Activated CD4-positive, alpha-beta T cell treated with anti-CD3 and anti-CD28 coated beads, Interleukin-2, amount 50 U/mL, for 4 hours (primary cell): ENCODE measurements at places on chromosomes 3 and 15.

GRCh38 chr3:71129611-71130431, 453.7 kb downstream of the FOXP1 start:
- no peak for DNase-seq

DNA sequence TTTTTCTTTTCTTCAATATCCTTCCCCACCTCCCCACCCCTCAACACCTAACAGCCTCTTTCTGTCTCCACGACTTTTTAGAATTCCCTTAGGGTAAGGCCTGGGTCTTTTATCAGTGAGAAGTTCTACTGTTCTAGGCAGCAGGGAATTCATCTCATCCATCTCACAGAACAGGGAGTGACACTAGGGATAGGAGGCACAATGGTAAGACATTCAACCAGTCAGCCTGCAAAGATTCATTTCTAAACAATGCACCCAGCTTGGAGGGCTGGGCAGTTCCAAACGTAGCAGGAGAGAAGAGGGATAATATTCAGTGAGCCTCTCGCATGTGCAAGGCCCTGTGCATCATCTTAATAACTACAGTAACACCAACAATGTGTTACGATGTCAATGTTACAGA, 43.6 kb downstream of the LRIG1 start:
- DNase-seq, result no peak

- DNase-seq, result no peak
These were observed 1.1 kb downstream of the ZBTB47 start for GRCh38 chr3:42654331-42655201.

DNA sequence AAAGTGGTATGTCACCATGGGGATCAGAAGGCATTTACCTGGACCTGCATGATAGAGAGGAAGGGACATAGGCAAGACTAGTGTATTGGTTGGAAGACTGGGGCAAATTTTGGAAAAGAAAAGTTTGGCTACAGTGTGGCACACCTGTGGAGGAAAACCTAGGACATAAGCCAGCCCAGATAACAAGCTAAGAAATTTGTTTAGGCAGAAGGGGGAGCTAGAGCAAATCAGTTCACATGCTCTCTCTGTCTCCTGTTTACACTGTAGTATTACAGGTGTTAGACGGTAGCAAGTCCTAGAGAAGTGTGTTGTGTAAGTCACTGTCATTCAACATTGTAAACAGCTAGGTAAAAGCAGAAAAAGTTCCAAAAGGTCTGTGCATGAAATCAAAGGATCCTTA, 11.9 kb upstream of the ALDH1A2 start:
- no peak for DNase-seq

DNA sequence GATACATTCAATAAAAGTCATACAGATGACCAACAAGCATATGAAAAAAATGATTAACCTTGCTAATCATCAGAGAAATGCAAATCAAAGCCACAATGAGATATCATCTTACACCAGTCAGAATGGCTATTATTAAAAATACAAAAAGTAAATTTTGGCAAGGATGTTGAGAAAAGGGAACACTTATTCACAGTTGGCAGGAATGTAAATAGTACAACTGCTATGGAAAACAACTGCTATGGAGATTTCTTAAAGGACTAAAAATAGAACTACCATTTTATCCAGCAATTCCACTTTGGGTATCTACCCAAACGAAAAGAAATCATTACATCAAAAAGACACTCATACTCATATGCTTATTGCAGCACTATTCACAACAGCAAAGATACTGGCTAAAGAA, 1121.8 kb downstream of the TBL1XR1 start:
- no peak for DNase-seq

DNA sequence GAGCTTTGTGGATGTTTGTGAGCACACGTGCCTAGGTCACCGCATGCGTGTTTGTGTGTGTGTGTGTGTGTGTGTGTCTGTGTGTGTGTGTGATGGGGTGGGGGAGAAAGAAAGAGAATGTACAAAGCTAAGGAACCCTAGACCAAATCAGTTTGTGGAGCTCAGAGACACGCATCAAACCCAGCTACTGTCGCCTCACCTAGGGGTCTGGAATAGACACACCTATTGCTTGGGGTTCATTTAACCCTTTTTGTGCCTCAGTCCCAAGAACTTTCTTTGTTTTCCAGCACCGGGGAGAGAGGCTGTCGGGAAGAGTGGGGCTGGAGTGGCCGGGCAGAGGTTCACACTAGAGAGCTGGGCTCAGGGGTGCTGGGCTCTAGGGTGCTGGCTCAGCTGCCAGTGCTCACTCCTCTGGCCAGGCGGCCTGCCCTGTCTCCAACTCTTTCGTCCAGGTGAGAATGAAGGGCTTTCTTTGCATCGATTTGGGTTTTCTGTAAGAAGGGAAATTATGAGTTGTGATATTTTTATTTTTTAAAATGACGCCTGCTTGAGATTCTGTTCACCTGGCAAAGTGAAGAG, 221.6 kb downstream of the MEIS2 start:
- no peak for DNase-seq
